Esophagus (tissue), 2 donors: ENCODE measurements at places on chromosomes 2 and 18. TPM values are rescaled to one million over a fixed set of nuclear protein-coding genes. Genes with fewer than 3 reads are reported as not detected.

ATP8B1 gene
- polyA plus RNA-seq, result 12.9 TPM

PFN4 gene
- polyA plus RNA-seq, result 0.39 TPM

SP3 gene
- 17.7 TPM for polyA plus RNA-seq

LYG2 gene
- polyA plus RNA-seq, result not detected

PLGLB1 gene
- polyA plus RNA-seq, result 4.5 TPM
